ENCODE measurements at places on chromosomes 6 and 20. TPM values are rescaled to one million over a fixed set of nuclear protein-coding genes. Genes with fewer than 3 reads are reported as not detected.

DNA sequence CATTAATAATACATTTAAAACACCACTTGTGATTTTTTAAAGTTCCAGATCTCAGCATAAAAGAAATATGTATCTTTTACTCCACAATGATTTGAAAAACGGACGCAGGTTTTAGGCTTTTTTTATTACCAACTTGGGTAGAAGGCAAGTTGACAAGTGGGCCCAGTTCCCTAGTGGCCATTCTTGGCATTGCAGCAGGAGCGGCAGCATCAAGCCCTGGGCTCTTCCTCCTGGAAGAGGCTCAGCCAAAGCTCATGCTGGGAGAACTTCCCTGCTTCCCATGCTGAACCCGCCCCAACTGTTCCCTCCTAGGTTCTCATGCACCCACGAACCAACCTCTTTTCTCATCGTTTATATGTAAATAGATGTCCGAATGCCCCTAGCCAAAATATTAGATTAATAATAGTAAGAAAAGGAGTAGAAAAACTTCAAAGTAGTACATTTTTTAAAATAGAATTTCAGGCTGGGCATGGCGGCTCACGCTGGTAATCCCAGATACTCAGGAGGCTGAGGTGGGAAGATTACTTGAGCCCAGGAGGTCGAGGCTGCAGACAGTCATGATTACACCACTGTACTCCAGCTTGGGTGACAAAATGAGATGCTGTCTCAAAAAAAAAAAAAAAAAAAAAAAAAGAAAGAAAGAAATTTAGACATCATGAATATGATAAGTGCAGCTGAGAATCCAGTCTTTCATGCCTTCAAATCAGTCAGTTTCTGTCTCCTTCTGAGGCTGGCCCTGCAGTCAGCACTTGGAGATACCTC, 18.2 kb upstream of the MYB start:
- H3K27ac ChIP-seq = no peak overlapping the region
- no peak for DNase-seq
- H3K4me3 ChIP-seq = no peak overlapping the region
- H3K4me1 ChIP-seq = no peaks in the 10 kb centered on the region
- no peaks in the 10 kb centered on the region for H3K36me3 ChIP-seq
- H3K27me3 ChIP-seq = no peaks in the 10 kb centered on the region

DNA sequence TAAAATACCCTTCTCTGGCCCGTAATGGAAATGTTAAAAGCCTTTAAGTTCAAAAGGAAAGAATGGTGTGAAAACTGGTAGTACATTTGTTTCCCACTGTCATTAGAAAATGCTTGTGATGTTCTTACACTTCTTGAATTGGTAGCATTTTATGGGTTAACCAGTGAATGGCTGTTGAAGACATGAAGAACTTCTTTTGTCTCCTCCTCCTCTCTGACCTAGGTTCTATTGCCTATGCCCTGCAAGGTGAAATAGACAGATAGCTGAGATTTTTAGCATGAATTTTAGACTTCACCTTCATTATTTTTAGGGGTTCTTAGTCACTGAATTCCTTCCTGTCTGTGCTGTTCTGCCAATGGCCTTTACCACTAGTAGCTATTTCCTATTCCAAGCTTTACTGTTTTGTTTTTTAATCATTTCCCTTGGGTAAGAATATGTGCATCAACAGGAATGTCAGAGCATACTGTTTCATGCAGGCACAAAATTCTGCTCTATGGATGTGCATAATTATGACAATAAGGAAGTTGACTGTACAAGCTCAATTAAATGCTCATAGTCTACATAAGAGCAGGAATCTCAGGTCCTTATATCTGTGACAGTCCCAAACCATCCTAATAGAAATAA, 4.9 kb downstream of the TNFAIP3 start:
- H3K27me3 ChIP-seq = no peaks in the 10 kb centered on the region
- DNase-seq = no peak
- peak overlapping the region; percentile 85 for H3K4me3 ChIP-seq
- H3K4me1 ChIP-seq = no peaks in the 10 kb centered on the region
- peak overlapping the region; percentile 49 for H3K27ac ChIP-seq

Gene APOBEC2
- total RNA-seq = not detected

Gene COX4I2
- not detected for total RNA-seq

DNA sequence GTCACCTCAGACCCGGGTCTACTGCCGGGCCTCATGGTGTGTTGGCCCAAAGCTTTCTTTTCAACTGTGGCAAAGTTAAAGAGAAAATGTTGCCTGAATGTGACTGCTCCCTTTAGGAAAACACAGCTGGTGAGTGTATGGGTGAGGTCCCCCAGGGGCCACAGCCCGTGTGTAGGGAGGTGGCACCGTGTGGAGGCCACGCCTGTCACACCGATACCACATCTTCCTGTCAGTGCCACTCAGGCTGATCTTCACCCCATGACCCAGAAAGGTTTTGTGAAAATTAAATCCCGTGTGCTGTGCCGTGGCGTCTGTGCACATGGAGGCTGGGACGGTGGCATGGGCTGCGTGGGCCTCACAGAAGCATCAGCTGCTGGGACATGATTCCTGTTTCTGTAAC, 10.7 kb upstream of the ADRM1 start:
- H3K36me3 ChIP-seq = no peaks in the 10 kb centered on the region
- no peaks in the 10 kb centered on the region for H3K4me1 ChIP-seq
- H3K27ac ChIP-seq = no peak overlapping the region
- no peak overlapping the region for H3K4me3 ChIP-seq
- DNase-seq = no peak

DNA sequence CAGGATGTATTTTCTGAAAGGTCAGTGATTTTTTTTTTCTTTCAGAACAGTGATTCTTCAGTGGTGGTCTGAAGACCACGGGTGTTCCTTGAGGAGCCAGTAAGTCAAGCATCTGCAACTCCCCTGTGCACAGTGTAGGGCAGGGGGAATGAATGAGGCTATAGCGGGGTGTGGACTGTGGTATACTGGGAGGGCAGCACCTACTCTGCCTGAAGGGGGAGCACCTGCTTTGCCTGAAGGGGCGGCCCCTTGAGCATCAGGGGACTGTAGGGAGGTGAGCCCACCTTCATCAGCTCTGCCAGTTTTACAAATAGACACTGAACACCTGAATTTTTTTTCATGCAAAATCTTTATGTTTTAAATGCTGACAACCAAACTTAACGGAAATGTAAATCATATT, 77.5 kb upstream of the RIPOR2 start:
- no peaks in the 10 kb centered on the region for H3K36me3 ChIP-seq
- no peaks in the 10 kb centered on the region for H3K4me1 ChIP-seq
- H3K4me3 ChIP-seq = no peak overlapping the region
- no peak for DNase-seq
- no peaks in the 10 kb centered on the region for H3K27me3 ChIP-seq

GRCh38 chr6:38004908-38005307, 185.4 kb downstream of the ZFAND3 start:
- H3K27me3 ChIP-seq = no peaks in the 10 kb centered on the region
- H3K4me3 ChIP-seq = no peak overlapping the region
- H3K4me1 ChIP-seq = no peaks in the 10 kb centered on the region
- no peaks in the 10 kb centered on the region for H3K36me3 ChIP-seq

Gene SEMG1
- not detected for total RNA-seq

DNA sequence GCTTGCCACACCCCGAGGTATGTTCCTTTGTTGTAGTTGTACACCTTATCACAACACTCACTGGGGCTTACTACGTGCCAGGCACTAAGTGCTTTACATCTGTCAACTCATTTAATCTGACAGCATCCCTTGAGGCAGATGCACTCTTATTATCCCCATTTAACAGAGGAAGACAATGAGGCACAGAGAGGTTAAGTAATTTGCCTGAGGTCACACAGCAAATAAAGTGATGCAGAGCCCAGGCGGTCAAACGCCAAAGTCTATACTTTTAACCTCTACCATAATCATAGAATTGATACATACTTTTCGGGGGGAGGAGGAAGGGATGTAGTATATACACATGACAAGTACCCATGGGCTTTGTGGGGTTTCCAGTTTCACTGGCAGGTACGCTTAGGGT, 37.7 kb downstream of the MDFI start:
- no peak overlapping the region for H3K4me3 ChIP-seq
- no peak overlapping the region for H3K27ac ChIP-seq
- no peaks in the 10 kb centered on the region for H3K27me3 ChIP-seq
- no peak for DNase-seq
- H3K4me1 ChIP-seq = no peaks in the 10 kb centered on the region
- no peaks in the 10 kb centered on the region for H3K36me3 ChIP-seq

GRCh38 chr6:166360243-166361076, 18.1 kb upstream of the SFT2D1 start:
- no peaks in the 10 kb centered on the region for H3K36me3 ChIP-seq
- no peaks in the 10 kb centered on the region for H3K27me3 ChIP-seq
- H3K27ac ChIP-seq = peak overlapping the region; percentile 62
- DNase-seq = no peak
- H3K4me3 ChIP-seq = no peak overlapping the region

Gene KCNK16
- total RNA-seq = not detected

Data from breast epithelium (tissue), 4 donors.